ENCODE measurements at places on chromosomes 5 and 9. TPM values are rescaled to one million over a fixed set of nuclear protein-coding genes. Genes with fewer than 3 reads are reported as not detected.

- DNase-seq, result no peak
These were observed 348.3 kb downstream of the ICE1 start for GRCh38 chr5:5770825-5771224.

DNA sequence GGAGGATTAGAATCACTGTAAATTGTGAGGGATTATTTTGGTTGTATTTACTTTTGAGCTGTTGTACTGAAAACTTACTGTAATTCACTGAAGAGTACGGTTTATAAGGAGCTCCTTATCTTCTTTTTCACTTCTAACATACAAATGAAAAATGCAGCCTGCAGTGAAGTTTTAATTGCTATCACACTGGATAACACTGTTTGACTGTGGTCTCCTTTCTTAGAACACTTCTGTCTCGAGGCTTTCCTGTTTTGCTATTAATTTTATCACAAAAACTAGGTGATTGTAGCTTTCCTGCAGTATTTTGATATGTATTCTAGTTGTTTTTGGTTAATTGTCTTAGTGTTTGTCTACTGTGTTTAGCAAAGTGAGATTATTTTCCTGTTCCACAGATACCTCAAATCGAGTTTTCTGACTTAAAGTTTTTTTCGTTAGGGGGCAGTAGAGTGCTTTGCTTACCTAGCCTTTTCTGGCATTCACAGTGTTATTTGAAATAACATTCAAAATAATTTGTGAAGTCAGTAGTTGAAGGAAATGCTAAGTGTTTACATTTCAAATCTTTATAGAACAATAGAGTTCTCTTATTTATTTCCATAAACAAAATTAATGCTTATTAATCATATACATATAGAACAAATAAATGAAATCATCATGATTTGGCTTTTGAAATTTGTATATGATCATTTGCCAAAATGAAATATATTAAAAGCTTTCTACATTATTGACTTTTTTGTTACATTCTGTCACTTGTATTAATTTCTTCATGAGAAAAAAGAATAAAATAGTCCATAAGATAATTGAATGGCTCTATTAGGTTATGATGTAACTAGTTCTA, 52.9 kb downstream of the COMMD10 start:
- DNase-seq, result peak; percentile 71

DNA sequence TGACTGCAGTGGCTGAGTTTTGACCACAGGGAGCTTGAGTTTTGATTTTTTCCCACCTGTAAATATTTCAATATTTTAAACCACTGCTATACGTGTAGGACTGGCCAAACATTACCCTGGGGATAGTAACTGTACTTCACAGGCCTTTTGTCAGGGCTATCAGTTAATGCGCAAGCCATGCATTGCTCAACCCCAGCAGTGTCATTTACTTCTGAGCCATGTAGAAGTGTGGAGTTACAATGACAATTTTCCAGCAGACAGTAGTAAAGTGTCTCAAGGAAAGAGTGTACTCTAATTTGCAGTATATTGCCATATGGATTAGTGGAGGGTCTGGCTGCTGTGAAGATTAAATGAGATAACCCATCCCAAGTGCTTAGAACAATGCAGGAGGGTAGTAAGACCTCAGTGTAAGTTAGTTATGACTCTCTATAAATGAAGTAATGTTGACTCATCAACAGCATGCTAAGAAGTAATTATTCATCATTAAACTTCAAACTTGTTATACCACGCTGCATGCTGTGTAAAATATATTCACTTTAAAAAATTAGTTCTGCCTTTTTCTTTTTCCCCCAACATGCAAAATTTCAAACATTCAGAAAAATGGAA, 489.2 kb downstream of the KDM4C start:
- DNase-seq, result no peak

DNA sequence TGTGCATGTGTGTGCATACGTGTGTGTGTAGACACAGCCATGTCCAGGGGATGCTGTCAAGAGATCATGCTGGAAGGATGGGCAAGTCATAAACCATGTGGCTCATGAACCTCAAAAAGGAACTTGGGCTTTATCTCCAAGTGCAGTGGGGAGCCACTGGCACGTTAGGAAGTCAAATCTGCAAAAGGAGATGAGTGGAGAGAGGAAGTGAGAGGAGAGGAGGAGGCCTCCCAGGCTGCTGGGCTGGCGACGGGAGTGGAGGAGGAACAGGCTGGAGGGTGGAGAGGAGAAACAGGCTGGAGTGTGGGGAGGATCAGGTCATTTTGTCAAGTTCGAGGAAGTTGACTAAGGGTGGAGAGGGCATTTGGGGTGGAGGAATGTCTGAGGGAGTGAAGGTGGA, 29.2 kb upstream of the TIFAB start:
- DNase-seq, result no peak

DNA sequence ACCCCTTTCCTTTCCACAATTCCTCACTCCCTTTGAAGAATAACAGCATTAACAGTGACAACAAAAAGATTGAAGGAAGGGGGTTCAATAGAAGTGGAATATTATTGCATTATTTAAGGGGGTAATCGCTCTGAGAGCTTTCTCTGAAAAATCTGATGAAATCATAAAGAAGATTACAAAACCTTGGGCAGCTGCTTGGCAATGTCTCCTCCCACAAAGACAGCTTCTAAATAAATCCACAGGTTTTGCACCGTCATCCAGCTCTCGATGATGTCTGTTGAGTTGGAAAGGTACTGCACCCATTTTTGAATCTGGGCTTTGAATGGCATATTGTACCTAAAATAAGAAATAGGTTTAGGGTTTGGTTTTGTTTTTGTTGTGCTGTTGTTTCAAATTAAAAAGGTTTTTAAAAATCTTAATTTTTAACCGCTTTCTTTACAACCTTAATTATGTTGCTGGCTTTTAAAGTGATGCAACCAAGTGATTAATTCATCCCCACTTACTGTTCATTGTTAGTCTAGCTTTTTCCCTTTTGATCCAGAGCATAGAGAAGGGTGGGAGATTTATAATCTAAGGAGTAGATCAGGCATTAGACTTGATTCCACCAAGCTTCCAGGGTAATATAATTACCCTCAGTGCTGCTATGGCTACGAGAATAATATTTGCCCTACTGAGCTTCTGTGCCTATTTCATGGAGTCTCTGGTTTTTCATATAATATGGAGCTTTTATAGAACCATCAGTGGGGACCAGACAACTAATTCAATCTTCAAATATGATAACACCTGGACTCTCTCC, 85.0 kb downstream of the DNAH5 start:
- no peak for DNase-seq

- no peak for DNase-seq
These were observed 19.4 kb upstream of the C5orf63 start for GRCh38 chr5:127092690-127093089.

DNA sequence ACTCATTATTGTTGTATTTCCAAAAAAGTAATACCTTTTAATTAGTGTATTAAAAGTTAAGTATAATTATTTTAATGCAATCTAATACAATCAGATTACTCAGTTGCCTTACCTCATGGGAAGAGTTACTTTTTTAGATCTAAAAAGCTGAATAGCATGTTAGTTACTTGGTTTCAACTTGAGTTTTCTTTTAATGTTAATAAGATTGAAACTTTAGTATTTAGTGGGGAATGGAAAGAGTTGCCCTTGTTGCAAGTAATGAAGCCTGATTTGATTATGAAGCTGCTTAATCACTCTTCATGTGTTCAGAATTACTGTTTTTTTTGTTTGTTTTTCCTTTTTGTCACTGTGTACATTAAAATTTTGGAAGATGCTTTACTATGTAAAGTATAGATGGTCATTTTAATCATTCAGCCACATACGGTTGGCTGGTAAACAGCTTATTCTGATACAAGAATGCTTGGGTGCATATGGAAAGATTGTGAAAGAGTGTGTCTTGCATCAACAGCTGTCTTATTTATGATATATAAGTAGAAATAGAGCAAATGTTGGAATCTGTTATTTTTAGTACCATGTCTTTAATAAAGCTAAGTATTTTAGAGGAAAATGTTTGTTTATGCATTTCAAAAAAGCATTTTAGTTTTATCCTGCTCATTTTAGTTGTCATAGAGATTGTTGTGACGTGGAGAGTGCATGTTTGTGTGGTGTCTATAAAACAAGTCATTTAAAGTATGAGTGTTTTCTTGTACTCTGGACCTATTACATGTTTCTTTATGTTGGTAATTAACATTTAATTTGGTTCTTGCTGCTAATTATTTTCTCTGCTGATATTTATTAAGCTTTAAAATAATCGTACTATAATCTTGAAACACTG, 36.4 kb downstream of the SREK1 start:
- DNase-seq, result no peak

- no peak for DNase-seq
These were observed 23.4 kb upstream of the GALNT10 start for GRCh38 chr5:154166901-154167791.

C9 gene
- total RNA-seq, result 0.44 TPM

ANKRD34B gene
- total RNA-seq, result not detected

SLC6A19 gene
- not detected for total RNA-seq

FOXD4 gene
- 0.42 TPM for total RNA-seq

PTPRD gene
- total RNA-seq, result 23.2 TPM
